Stomach (tissue), 19 donors: ENCODE measurements at places on chromosomes 4 and X.

DNA sequence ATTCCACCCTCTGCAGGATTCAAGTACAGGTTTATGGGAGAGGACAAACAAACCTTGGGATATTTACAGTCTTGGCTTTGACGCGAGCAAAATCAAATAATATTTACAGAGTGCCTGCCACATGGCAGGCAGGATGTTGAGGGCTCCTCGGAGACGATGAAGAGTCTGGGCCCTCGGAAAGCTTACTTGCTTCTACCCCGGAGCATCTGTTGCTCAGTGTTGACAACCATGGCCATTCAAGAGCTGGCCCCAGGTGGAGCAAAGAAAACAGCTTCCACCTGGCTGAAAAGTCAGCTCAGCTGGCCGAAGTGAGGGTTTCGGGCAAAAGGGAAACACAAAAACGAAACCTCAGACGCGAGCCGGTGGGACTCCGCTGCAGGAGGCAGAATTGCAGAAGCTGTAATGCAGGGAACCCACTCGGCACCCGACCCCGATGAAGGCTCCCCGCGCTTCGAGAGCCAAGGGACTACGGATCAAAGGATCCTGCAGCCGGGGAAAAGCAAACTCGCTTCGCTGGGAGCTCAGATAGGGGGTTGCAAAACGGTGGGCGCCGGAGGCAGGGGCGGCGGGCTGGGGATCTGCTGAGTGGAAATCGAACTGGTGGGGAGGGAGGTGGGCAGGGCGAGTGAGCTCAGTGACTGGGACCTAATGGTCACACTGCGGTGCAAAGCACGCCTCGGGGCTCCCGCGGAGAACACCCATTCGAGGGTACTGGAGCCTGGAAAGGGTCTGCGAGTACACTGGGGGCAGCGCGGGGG, 805 bp downstream of the ATP8A1 start:
- DNase-seq, result peak; percentile 56

GRCh38 chr4:125091101-125091500, 223.7 kb upstream of the FAT4 start:
- no peak for DNase-seq

- DNase-seq, result no peak
Observed at GRCh38 chr4:22703912-22704311, 11.2 kb downstream of the GBA3 start.

DNA sequence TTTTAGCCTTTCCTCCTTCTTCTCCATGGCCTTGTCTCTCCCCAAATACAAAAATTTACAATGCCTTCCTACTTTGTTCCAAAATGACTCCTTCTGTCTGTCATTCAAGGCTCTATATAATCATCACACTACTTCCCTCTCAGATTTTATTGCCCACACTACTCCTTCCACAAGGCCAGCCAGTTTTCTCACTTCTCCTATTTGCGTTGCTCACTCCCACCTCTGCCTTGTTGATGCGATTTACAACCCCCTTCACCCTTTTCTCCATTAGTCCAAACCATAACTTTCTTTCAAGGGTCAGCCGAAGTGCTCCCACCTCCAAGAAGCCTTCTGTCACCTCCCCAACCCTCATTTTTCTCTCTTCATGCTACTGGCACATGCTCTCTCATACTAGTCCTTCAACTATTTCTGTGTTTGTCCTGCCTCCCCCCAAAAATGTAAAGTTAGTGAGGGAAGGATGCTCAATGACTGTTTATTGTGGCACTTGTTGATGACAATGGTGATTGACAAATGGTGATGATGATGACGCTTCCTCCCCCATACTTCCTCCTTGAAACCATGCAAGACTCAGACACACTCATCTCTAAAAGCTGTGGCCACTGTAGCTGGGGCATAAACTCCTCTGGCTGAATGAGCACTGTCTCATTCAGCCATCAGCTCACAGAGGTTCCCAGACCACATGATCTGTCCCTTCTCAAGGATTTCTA, 2.7 kb upstream of the XKRX start:
- DNase-seq, result no peak

DNA sequence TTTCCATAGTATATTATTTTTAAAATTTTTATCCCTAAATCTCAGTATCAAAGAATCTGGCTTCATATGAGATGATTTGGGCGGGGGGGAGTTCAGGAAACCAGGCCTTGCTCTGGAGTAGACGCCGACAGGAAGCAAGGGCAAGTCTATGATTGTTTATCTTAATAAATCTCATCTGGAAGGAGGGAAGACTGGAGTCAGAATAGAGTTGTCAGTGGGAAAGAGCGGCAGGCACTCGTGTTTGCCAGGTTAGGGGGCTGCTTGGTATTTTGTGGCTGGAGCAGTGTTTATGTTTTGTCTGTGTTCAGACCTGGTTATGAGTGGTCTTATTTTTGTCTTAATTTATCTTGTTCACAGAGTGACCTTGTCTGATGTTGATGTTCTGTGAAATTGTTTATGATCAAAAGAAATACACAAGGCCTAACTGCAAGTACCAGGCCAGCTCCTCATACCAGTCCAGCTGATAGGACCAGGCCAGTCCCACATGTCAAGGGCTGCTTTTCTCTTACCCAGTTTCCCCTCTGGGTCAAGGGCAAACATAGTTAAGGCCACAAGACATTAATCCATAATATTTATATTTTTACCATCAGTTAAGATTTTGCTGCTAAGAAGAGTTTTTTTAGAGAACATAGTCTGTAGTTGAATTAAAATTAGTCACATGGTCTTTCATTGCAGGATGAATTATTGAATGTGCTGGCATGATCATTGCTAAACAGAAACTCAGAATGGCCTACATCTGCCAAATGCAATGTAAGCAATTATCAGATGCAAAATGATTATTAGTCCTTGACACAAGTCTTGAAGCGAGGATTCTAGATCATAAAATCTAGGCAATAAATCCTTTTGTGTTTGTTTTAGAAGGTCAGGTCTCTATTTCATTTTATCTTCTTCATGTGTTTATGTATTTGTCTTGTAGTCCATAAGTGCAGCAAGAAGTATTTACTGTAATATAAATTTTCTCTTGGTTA, 176.5 kb downstream of the GASK1B start:
- DNase-seq, result peak; percentile 34

- DNase-seq, result no peak
Observed at GRCh38 chr4:158164768-158165213, 8.0 kb downstream of the GASK1B start.

GRCh38 chr4:58734030-58734674, 1624.0 kb upstream of the IGFBP7 start:
- DNase-seq, result no peak

DNA sequence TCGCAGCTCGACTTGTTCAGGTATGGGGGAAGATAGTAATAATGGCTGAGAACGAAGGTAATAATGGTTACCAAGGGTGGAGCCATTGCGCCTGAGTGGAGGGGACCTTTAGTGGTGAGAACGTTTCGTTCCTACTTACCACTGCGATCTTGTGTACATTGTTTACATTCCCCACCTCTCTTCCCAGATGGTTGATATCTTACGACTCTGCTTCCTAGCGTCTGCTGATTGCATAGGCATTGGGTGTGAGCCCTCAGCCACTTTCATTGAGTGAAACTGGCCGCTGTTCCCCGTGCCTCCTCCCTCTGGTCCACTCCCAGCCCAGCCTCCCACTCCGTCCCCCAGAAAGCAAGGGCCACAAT, 850 bp downstream of the IGBP1 start:
- DNase-seq, result no peak

- no peak for DNase-seq
Observed at GRCh38 chr4:147578051-147578476, 39.1 kb upstream of the TMEM184C start.

GRCh38 chr4:57037982-57038604, 59.4 kb downstream of the POLR2B start:
- peak; percentile 67 for DNase-seq

DNA sequence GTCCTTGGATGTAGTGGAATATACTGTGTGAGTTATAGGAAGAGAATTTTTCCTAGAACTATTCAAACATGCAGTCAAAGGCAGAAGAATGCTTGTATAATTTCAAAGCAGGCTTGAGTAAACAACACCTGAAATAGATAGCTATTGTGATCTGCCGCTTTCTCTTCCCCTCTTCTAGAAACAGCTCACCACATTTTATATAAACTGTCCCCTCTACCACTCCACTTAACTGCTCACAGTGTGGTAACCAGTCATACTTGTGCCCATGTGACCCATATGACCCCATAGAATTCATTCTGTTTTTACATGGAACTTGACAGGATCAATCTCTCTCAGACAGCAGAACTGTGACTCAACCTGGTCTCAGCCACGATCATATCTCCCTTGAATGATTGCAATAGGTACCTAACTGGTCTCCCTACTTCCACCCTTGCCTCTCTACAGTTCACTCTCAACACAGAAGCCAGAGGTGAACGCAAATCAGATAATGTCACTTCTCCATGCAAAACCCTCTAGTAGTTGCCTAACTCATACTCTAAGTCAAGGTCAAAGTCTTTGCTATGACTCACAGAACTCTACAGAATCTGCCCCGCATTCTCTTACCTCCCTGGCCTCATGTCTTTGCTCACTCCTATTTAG, 85.6 kb upstream of the EFHC2 start:
- DNase-seq, result no peak

DNA sequence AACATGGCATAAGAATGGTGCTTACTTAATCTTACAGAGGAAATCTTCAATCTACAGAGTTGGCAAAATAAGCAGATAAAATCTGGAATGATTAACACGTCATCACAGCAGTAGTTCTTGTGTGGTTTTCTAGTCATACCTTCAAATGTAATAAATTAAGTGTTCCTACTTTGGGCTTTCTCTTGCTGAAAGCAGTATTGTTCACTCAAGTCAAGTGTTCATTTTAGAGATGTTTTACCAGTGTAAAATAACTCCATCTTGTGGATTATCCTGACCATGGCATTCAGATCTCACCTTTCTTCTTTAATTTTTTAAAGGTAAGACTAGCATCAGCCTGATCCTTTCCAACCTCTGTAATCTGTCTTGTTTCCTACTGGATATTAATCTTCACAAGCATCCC, 72.9 kb downstream of the ADAMTS3 start:
- DNase-seq, result no peak

DNA sequence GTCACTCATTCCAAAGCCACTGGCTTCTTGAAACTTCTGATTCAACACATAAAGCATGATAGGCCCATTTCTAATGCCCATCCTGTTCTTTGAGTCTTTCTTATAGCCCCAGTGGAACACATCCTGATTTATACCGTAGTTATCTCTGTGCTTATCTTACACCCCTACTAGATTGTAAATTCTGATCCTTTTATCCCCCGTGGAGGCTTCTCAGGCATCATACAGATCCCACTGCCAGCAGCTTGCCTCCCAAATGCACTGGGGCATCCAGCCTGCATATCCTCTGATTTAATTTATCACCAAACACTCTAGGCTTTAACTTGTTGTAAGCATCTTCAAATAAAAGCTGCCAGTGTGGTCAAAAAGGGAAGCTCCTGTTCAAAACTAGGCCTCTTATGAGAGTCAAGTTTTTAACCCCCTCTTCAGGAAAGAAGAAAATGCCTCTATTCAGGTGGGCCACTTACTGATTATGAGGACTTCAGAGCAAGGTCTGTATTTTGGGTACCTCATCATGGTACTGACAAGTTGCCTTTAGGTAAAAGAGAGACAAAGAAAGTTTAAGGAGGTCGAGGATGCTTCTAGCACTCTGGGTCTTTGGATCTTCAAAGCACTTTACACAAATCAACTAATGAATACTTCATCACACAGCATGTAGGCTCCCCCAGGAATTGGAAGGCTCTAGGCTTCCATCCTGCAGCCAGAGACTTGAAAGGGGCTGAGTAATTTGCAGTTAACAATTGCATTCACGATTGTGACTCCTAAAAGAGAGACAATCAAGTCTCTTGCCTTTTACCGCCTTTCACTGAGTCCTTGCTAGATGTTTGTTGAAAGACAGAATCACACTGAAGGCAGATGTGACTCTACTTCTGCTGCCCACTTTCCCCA, 95.8 kb upstream of the LDB2 start:
- DNase-seq, result no peak

- DNase-seq, result no peak
Observed at GRCh38 chr4:60944060-60944459, 256.1 kb upstream of the ADGRL3 start.

DNA sequence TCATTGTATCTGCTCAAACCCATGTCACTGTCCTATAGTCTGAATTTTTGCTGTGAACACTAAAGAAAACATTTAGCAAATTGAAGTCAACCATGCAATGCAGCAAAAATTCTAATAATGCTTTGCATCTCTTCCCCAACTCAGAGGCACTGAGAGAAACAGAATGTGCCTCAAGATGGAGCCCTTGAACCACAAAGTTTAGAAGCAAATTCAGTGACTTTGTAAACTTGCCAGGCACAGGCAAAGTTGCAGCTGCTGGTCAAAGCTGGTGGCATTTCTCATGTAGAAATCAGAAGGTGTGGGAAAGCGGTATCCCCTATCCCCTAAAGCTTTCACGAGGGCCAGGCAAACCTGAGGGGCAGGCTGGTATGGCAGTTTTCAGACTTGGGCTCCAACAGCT, 121.7 kb upstream of the DIPK2B start:
- DNase-seq, result peak; percentile 44

- DNase-seq, result no peak
Observed at GRCh38 chr4:55770662-55771061, 48.9 kb upstream of the EXOC1L start.

- no peak for DNase-seq
Observed at GRCh38 chr4:141391771-141392170, 171.1 kb downstream of the ZNF330 start.

DNA sequence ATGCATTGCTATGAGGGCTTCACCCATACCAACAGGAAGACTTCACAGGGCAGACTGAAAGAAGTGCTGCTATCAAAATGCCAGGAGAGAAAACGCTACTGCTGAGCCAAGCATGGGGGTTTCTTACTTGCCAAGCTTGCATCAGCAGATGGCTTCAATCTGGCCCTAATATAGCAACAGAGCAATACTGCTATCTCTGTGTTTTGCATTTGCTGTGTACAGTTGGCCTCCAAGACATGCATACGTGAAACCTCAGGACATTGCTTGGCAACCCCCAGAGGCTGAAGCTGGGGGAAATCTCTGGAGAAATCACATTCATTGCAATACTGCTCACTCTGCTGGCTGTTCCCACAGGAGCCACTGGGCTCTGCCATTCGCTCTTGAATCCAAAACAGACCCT, 127.2 kb upstream of the GPC4 start:
- DNase-seq, result no peak

- no peak for DNase-seq
Observed at GRCh38 chr4:118783887-118784286, 52.0 kb downstream of the SEC24D start.

DNA sequence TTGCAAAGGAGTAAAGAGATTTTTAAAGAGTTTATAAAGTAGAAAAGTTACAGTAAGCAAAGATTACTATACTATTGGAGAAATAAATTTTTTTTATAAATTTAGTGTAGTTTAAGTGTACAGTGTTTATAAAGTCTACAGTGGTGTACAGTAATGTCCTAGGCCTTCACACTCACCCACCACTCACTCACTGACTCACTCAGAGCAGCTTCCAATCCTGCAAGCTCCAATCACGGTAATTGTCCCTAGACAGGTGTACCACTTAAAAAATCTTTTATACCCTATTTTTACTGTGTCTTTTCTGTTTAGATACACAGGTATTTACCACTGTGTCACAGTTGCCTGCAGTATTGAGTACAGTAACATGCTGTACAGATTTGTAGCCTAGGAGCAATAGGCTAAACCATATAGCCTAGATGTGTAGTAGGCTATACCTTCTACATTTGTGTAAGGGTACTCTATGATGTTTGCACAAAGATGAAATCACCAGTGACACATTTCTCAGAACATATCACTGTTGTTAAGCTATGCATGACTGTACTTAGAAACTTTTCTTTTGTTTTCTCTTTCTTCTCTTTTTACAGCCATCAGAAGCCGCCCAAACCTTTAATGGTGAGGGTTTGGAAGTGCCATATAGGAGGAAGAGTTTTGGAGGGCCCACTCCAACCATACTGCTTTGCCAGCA, 11.8 kb upstream of the SH3RF1 start:
- no peak for DNase-seq

- DNase-seq, result no peak
Observed at GRCh38 chr4:40466789-40467188, 131.7 kb downstream of the CHRNA9 start.
